Stimulated activated CD8-positive, alpha-beta memory T cell treated with anti-CD3 and anti-CD28 coated beads, Interleukin-7, amount 100 ng/mL, for 48 hours (primary cell): ENCODE measurements at places on chromosomes 2 and 18.

- DNase-seq, result no peak
These were observed 18.1 kb upstream of the GCFC2 start for GRCh38 chr2:75728614-75729419.

DNA sequence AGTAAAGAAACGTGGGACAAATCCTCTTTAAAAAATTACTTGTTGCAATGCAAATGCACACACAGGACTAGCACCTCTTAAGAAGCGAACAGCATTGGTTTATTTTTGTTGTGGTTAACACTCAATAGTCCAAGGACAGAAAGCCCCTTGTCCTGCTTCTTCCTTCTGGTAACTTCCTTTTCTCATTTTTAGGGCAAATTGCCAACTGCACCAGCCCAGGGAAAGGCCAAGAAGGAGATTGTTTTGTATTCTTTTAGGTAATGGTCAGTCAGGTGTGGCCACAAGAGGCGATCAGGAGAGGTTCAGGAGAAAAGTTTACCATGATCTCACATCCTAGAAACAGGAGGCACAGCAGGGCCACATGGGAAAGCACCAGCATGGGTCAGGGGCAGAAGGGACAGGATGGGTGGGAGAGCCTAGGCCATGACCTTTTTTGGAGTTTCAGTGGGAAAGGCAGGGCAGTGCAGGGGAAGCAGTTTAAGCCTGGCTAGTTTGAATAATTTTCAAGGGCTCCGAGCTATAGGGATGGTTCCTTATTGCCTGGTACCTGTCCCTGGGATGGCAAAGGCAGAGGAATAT is 73.0 kb downstream of the CHRNA1 start:
- DNase-seq, result no peak

DNA sequence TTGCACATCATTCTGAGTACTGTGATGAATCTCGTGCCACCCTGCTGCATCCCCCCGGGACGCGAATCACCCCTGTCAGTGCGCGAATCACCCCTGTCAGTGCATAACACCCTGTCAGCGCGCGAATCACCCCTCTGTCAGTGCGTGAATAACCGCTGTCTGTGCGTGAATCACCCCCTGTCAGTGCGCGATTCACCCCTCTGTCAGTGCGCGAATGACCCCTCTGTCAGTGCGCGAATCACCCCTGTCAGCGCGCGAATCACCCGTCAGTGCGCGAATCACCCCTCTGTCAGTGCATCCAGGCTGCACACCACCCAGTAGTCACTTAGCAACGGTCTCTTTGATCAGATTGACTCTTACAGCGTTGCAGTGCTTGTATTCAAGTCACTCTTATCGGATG is 134.4 kb upstream of the TPO start:
- no peak for DNase-seq

DNA sequence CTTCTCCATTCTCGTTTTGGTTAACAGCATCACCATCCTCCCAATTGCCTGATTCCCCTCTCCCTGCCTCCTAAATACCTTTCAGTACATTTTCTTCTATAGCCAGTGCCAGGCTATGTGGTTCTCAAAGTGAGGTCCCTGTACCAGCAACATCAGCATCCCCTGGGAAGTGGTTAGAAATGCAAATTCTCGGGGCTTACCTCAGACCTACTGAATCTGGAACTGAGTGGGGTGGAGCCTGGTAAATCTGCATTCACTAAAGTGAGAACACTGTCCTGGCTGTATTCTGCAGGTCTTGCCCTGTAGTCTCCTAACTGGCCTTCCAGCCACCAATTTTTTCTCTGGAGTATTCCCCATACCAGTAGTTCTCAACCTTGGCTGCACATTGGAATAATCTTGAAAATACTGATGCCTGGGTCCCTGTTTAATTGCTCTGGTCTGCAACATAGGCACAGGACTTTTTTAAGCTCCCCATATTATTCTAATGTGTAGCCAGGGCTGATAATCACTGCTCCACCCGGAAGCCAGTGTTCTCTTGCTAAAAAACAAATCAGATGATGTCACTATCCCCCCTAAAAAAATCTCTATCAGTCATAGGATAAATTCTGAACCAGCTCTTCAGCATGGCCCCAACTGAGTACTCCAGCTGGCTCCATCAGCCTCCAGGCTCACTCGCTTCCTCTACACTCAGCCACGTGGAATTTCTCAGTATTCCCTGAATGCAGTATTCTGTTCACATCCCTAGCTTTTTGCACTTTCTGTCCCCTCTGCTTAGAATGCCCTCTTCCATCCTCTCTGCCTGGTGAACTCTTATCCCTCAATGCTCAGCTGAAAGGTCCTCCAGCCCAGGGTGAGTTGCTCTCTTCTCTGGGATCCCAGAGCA is 98.4 kb downstream of the CDK15 start:
- no peak for DNase-seq

DNA sequence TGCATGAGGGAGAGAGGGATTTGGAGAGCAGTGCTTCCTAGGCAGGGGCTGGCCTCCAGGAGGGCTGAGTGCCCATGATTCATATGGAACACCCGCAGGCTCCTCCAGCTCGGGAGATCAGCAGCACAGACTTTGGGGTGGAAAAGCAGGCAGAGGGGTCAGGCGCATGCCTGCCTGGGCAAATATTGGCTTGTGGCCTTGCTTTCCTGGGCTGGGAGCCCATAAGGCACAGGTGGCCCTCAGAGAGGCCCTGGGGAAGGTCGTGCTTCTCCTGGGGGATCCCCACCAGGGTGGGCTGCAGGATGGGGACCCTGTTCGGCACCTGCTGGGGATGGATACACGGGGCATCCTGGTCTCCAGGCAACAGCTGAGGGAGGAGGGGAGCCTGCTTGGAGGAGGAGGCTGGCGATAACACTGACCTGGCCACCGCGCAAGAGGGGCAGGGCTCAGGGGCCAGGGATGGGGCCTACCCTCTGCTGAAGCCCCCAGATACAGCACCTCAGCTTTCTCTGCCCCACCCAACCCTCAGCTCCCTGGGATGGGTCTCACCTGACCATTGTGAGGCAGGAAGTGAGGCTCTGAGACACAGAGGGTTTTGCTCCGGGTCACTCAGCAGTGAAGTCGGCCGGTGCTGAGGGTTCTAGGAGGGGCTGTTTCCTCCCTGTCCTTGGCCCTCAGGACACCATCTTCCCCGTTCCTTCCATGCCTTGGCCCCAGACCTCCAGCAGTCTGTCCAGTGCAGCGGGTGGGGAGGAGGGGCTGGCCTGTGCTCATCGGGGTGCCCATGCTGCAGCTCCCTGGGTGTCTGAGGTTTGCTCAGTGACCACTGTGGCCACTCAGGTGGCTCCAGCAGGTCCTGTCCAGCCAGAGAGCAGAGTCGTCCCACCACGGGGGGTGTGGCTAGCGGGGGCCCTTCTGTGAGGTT is 12.0 kb downstream of the AQP12A start:
- DNase-seq, result no peak

GRCh38 chr2:185811580-185811979 is 73.0 kb downstream of the FSIP2 start:
- DNase-seq, result no peak

DNA sequence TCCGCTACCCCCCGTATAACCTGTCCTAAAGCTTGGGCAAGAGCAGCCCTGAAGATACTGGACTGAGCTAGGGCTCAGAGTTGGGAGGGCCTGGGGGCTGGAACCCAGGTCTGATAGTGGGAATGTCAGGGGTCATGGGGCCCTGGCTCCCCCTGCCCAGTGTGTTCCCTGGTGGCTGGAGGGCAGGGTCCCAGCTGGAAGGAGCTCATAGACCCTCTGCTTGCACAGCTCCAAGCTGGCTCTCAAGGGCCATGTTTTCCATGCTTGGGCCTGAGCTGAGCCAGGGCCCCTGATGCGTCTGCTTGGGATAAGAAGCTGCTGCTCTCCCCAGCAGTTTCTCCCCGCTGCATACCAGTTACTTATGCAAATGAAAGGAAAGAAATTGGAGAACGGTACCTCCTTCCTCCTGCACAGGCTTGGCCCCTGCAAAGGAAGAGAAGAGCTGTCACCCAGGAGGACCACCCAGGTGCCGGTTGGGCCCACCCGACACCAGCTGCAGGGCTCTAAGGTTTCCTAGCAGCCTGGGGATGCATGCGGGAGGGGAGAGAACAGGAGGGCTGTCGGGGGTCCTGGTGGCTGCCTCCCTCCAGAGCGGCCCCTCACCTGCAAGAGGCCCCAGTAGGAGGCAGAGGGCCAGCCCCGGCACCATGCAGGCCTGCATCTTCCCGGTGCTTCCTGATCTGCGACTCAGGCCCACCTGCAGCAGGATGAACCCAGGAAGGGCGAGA is 628 bp downstream of the OTOS start:
- DNase-seq, result no peak

- no peak for DNase-seq
These were observed 821.2 kb upstream of the ID2 start for GRCh38 chr2:7860693-7861092.
